Neuronal stem cell (in vitro differentiated cells): ENCODE measurements at places on chromosomes 1 and 21.

- no peak for DNase-seq
- H3K27me3 ChIP-seq = no peaks in the 10 kb centered on the region
- H3K36me3 ChIP-seq = peaks cover 2% of the 10 kb centered on the region
- H3K4me1 ChIP-seq = peaks cover 2% of the 10 kb centered on the region
- H3K27ac ChIP-seq = no peak overlapping the region
- no peak overlapping the region for H3K4me3 ChIP-seq
Observed at GRCh38 chr1:51840743-51841461, 37.6 kb downstream of the NRDC start.

DNA sequence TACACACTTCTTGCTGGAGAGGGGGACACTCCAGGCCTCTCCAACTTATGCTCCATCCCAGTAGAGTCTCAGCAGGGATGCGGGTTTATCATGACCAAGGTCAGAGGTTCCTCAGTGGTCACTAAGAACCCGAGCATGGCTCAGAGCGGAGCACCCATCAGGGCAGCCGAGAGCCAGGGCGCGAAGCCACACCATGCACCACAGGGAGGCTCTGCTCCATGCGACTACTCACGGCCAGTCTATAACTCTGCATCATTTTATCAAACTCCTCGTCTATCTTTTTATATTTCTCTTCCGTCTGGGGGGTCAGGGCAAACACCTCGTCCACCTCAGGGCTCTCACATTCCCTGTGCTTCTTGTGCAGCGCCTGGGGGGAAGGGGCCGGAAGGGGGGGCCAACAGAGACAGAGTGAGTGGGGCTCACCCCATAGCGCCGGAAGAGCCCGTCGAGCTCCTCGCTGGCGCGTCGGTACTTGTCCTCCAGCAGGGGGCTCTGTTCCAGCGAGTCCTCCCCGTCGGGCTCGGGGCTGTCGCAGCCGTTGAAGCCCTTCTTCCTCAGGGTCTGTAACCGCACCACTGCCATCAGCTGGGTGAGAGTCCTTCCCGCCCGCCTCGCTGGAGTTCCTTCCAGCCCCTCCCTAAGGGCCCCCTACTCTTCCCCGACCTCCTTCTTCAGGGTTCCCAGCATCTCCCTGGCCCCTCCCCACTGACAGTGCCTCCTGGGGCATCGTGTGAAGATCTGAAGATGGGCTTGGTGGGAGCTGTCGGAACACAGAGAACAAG lies 20.0 kb downstream of the MEF2D start:
- no peak overlapping the region for H3K4me3 ChIP-seq
- no peak overlapping the region for H3K27ac ChIP-seq
- H3K36me3 ChIP-seq = peaks cover 71% of the 10 kb centered on the region
- no peak for DNase-seq
- no peaks in the 10 kb centered on the region for H3K4me1 ChIP-seq
- no peaks in the 10 kb centered on the region for H3K27me3 ChIP-seq

DNA sequence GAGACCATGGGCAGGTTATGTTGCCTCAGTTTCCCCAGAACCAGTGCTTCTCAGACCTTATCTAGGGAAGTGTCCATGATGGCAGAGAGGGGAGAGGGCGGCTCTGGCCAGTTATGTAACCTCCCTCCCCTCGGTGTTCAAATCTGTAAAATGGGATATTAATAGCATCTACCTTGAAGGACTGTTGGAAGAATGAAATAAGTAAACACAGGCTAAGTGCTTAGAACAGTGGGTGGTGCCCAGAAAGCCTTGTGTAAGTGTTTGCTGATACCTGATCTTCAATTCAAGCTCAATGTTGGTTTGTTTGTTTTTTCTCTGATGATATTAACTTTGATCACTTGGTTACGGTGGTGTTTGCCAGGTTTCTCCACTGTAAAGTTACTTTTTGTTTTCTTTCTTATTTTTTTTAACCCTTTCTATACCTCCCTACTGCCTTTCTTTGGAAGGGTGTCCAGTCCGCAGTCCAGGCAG lies 34.9 kb downstream of the EPHA2 start:
- no peak for DNase-seq
- H3K27me3 ChIP-seq = no peaks in the 10 kb centered on the region
- no peak overlapping the region for H3K4me3 ChIP-seq
- H3K4me1 ChIP-seq = peaks cover 26% of the 10 kb centered on the region
- peaks cover 22% of the 10 kb centered on the region for H3K36me3 ChIP-seq

DNA sequence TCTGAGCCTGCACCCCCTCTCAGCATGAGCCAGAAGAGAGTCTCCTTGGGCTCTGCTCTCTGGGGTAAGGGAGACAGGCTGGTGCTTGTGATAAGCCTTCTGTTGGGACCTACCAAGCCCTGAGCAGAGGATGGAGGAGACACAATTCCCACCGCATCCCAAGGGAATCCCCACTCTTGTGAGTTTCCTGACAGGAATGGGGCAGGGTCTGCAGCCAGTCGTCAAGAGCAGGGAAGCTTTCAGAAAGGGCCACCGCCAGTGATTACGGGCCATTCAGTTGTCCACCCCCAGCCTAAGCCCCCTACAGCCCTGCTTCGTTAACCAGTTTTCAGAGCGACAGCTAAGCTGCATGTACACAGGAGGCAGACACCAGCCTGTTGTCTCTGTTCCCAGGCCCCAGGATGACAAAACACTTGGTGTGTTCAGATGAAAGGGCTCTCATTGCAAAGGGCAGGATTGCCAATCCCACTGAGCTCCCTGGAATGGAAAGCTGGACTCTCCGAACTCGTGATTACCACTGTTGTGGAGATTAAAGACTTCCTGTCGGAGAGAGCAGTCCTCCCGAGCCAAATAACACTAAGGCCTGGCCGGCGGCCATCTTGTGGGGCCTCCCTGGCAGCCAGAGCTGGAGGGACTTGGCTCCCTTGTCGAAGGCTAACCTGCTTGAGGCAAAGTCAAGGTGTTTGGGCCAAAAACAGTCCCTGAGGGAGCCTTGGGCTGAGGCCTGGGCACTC lies 37.4 kb upstream of the SLC30A1 start:
- no peak for DNase-seq
- H3K4me3 ChIP-seq = no peak overlapping the region
- peaks cover 1% of the 10 kb centered on the region for H3K36me3 ChIP-seq
- peak overlapping the region; percentile 21 for H3K27ac ChIP-seq
- peaks cover 12% of the 10 kb centered on the region for H3K4me1 ChIP-seq

- H3K27ac ChIP-seq = no peak overlapping the region
- peaks cover 44% of the 10 kb centered on the region for H3K36me3 ChIP-seq
- DNase-seq = no peak
Observed at GRCh38 chr21:46317710-46318463, 5.8 kb downstream of the C21orf58 start.

DNA sequence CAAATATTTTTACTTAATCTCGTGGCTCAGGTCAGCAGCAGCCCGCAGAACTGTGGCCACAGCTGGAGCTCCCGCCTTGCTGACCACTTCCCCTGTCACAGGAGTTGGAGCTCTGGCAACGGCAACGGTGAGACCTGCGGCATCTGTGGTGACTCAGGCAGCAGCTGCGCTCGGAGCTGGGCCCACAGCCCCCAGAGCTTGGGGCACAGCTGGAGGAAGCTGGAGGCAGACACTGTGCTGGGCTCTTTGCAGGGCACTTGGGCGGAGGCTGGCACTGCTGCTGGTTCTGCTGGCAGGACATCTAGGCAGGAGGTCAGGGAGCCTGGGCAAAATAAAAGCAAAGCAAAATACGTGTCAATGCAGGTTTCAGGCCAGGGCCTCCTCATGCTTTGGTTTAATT lies at the start of gene LCE3A:
LCE3A (minus strand) TSS at position 301 of the 400 bp plus-strand sequence; CDS start at position 301, 0 bp downstream.
- DNase-seq = no peak
- H3K4me3 ChIP-seq = no peak within 1 kb of the TSS
- H3K27ac ChIP-seq = no peak within 1 kb of the TSS
- no peaks in the 10 kb centered on the region for H3K27me3 ChIP-seq
- no peaks in the 10 kb centered on the region for H3K36me3 ChIP-seq

GRCh38 chr1:60874718-60875117 lies 207.6 kb upstream of the NFIA start:
- H3K4me1 ChIP-seq = peaks cover 1% of the 10 kb centered on the region
- H3K27ac ChIP-seq = no peak overlapping the region
- H3K4me3 ChIP-seq = no peak overlapping the region
- DNase-seq = no peak
- H3K36me3 ChIP-seq = no peaks in the 10 kb centered on the region

- no peak overlapping the region for H3K27ac ChIP-seq
- H3K27me3 ChIP-seq = no peaks in the 10 kb centered on the region
- H3K36me3 ChIP-seq = peaks cover 25% of the 10 kb centered on the region
- H3K4me3 ChIP-seq = no peak overlapping the region
- DNase-seq = no peak
Observed at GRCh38 chr1:228315945-228316588, 90.6 kb downstream of the TRIM11 start.

DNA sequence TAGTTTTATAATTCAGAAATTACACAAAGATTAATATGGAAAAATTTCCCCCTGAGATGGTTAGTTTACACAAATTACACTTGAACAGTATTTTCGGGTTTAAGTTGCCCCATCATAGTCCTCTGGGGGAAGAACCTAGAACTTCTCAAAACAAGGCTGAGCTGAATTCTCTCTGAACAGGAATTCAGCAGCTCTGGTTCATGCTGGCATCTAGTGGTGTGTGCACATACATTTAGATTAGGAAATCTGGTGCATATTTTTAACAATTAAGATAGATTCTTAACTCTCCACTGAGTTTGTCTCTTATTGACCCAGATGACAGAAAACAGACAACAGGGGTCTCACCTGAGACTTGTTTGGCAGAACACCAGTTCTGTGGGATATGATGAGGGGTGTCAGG lies 410.7 kb downstream of the DSCAM start:
- H3K4me3 ChIP-seq = no peak overlapping the region
- H3K27ac ChIP-seq = no peak overlapping the region
- H3K36me3 ChIP-seq = no peaks in the 10 kb centered on the region
- H3K4me1 ChIP-seq = no peaks in the 10 kb centered on the region
- DNase-seq = no peak
- no peaks in the 10 kb centered on the region for H3K27me3 ChIP-seq

- H3K4me3 ChIP-seq = peak overlapping the region; percentile 97
- H3K27ac ChIP-seq = peak overlapping the region; percentile 9
- peaks cover 2% of the 10 kb centered on the region for H3K4me1 ChIP-seq
- H3K36me3 ChIP-seq = no peaks in the 10 kb centered on the region
Observed at GRCh38 chr1:184755226-184756065, 788 bp upstream of the EDEM3 start.

DNA sequence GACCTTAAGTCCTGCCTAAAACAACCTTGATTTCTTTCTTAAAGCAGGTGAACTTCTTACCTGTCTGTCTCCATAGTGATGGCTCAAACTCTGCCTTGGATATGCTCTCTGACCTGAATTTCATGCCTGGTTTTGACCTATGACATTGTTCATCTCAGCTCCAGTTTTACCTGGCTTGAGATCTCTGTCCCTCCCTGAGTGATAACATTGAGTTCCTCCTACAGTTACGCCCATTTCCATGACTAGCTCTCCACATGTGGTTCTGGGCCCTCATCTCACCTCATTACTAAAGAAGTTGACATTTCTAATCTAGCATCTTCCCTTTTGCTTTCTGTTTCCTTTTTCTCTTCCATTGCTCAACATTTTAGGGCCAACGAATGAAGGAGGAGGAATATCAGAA lies 233.1 kb downstream of the HHIPL2 start:
- no peaks in the 10 kb centered on the region for H3K27me3 ChIP-seq
- no peak overlapping the region for H3K27ac ChIP-seq
- no peak for DNase-seq
- no peaks in the 10 kb centered on the region for H3K36me3 ChIP-seq
- H3K4me3 ChIP-seq = no peak overlapping the region

- H3K4me1 ChIP-seq = peaks cover 2% of the 10 kb centered on the region
- no peak for DNase-seq
- H3K27ac ChIP-seq = no peak overlapping the region
- no peaks in the 10 kb centered on the region for H3K36me3 ChIP-seq
- no peaks in the 10 kb centered on the region for H3K27me3 ChIP-seq
Observed at GRCh38 chr1:219383281-219383680, 209.6 kb downstream of the LYPLAL1 start.

- peaks cover 55% of the 10 kb centered on the region for H3K4me1 ChIP-seq
- no peak for DNase-seq
- no peak overlapping the region for H3K4me3 ChIP-seq
- peak overlapping the region; percentile 91 for H3K27ac ChIP-seq
- peaks cover 87% of the 10 kb centered on the region for H3K36me3 ChIP-seq
Observed at GRCh38 chr1:16145662-16146278, 10.1 kb downstream of the EPHA2 start.

GRCh38 chr21:44350773-44351481 lies 2.5 kb upstream of the TRPM2 start:
- H3K27ac ChIP-seq = no peak overlapping the region
- no peaks in the 10 kb centered on the region for H3K36me3 ChIP-seq
- H3K4me3 ChIP-seq = no peak overlapping the region
- no peak for DNase-seq
- H3K27me3 ChIP-seq = peaks cover 8% of the 10 kb centered on the region

GRCh38 chr1:93774707-93775106 lies 93.1 kb upstream of the BCAR3 start:
- H3K36me3 ChIP-seq = no peaks in the 10 kb centered on the region
- H3K4me3 ChIP-seq = no peak overlapping the region
- no peak for DNase-seq
- H3K27me3 ChIP-seq = no peaks in the 10 kb centered on the region
- H3K4me1 ChIP-seq = peaks cover 10% of the 10 kb centered on the region

DNA sequence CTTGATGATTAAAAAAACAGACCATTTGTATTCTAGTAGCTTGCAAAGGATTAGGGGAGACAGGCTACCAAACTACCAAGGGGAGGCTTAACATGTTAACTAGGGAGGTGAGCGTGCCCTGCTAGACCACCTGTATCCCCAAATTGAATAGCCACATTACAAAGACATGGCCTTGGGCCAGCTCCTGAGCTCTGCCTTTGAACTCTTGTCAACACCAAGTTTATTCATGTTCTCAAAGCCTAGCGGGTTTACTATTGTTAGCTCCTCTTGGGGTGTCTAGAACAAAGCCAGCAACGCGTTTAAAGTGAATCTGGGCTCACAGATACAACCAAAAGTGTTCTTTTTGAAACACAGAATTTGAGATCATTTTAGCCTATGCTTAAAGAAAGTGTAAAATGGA lies 36.3 kb downstream of the SMYD2 start:
- H3K36me3 ChIP-seq = peaks cover 45% of the 10 kb centered on the region
- H3K27me3 ChIP-seq = no peaks in the 10 kb centered on the region
- peaks cover 13% of the 10 kb centered on the region for H3K4me1 ChIP-seq
- no peak overlapping the region for H3K27ac ChIP-seq
- H3K4me3 ChIP-seq = no peak overlapping the region
- DNase-seq = no peak

DNA sequence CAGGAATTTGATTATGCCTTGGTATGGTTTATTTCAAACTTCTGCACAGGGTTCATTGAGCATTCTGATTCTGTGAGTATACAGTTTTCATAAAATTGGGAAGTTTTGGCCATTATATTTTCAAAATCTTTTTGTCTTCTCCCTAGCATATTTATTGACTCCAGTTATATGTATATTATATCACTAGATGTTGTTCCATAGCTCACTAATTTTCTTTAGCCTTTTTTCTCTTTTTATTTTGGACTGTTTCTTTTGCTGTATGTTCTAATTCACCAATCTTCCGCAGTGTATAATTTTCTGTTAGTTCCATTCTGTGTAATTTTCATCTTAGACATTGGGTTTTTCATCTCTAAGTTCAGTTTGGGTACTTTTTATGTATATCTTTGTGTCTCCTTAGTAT lies 31.9 kb downstream of the ZMYM4 start:
- H3K27ac ChIP-seq = no peak overlapping the region
- H3K4me3 ChIP-seq = no peak overlapping the region
- no peak for DNase-seq
- H3K27me3 ChIP-seq = no peaks in the 10 kb centered on the region
- H3K36me3 ChIP-seq = peaks cover 4% of the 10 kb centered on the region
- H3K4me1 ChIP-seq = no peaks in the 10 kb centered on the region

GRCh38 chr1:52767596-52768280 lies 41.5 kb downstream of the ZYG11B start:
- no peak overlapping the region for H3K4me3 ChIP-seq
- H3K27me3 ChIP-seq = no peaks in the 10 kb centered on the region
- DNase-seq = no peak
- H3K4me1 ChIP-seq = no peaks in the 10 kb centered on the region
